Activated CD4-positive, alpha-beta T cell treated with anti-CD3 and anti-CD28 coated beads for 48 hours (primary cell): ENCODE measurements at places on chromosomes 12 and 14.

- no peak for DNase-seq
Measured at GRCh38 chr14:75967866-75968265, 13.9 kb downstream of the TGFB3 start.

DNA sequence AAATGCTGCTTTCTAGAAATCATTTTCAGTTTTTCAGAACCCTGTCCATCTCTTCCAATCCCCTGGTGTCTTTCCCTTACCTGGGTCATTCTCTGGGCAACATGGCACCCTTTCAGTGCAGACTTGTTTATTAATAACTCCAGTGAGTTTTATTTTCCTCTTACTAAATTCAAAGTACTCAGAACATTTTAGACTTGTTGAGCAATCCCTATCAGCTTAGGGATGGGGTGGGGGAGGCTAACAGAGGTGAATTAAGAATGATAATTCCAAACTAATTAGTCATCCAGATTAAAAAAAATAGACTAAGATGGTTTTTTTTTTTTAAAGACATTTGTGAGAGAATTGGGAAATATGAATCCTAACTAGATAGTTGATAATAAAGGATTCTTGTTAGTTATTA lies 10.7 kb downstream of the GPRC5A start:
- DNase-seq: no peak

GRCh38 chr12:6294156-6295093 lies 16.1 kb upstream of the PLEKHG6 start:
- DNase-seq: no peak

GRCh38 chr12:15728118-15728598 lies 61.0 kb downstream of the EPS8 start:
- DNase-seq: no peak

- DNase-seq: peak; percentile 35
Measured at GRCh38 chr12:56299308-56299852, 750 bp downstream of the CS start.
